CD4-positive, alpha-beta T cell treated with Interleukin-6 at 100 ng/mL for 8 hours (primary cell): ENCODE measurements at places on chromosomes 13 and 19.

- peak; percentile 46 for DNase-seq
Measured at GRCh38 chr13:32314271-32315237, 609 bp downstream of the ZAR1L start.

DNA sequence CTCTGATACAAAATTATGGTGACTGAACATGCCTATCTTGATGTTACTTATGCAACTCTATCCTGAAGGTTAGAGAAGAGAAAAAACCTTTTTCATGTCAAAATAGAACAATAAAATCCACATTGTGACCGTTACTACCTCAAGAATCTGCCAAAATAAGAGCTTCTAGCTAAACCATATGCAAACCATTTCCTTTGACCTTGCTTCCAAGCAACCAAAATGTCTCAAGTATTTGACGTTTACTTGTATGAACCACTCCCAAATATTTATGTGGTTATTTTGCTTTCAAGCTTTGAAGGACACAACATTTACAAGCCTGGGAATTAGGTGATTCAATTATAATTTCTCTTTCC, 13.9 kb downstream of the FOXO1 start:
- DNase-seq, result no peak

DNA sequence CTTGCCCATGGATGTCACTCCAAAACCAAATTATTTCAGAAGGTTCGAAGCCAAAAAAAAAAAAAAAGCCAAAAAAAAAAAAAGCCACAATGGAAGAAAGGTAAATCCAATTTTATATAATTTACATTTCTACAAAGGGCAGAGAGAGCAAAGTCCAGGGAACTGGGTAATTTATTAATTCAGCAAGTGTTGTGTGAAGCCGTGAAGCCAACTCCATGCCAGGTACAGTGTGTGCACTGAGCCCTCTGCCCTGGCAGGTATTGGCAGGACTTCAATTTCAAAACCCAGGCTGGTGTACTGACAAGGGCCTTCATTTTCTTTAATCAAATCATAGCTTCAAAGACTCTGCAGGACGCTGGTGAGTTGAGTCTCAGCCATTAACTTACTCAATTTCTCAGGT, 5.5 kb upstream of the RFPL4A start:
- no peak for DNase-seq

DNA sequence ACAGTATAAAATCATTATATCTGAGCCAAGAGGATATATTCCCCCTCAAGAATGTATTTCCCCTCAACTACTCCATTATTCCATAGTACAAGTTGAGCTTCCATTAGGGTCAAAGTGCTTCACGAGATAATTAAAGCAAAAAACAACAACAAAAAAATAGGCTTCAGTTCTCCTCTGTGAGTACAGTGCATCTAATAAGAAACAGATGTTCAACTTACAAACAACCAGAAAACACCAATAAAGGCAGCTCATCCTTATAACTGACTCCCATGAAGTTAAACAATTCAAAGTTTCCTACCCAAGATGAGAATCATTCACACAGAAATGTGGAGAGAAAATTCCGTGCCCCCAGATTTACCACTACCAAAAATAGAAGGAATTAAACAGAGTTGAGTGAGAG, 854.4 kb downstream of the PCDH9 start:
- DNase-seq, result no peak

DNA sequence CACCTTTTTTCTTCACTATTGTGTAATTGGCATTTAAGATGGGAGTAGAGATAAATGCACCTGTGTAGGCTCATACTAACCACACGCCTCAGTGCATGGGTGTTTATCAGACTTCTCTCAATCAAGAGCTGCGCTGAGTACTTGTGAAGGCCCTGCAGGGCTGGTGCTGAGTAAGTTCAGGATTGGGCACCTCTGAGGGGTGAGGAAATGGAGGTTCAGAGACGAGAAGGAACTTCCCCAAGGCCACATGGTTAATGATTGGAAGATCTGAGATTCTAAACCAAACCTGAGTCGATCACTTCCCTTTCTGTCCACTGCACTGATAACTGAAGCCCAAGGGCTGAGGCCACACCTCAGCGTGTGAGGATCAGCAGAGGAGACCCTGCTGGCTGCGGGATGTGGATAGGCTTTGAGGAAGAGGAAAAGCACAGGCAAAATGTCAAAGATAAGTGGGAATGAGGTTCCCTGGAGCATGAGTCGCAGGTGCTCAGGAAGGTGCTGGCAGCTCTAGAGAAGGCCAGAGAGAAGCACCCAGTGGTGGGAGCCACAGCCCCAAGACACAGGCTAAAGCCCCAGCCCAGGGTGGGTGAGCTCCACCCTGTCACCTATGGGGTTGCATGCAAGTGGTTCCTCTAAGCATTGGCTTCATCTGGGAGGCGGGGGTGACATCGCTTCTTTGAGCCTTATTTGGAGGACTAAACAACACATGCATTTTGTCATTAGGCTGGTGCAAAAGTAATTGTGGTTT, 32.3 kb upstream of the GJB6 start:
- no peak for DNase-seq

GRCh38 chr13:107157271-107157670, 589.3 kb upstream of the ARGLU1 start:
- no peak for DNase-seq

GRCh38 chr19:41638641-41639081, 11.8 kb upstream of the CEACAM4 start:
- DNase-seq, result no peak

- DNase-seq, result no peak
Measured at GRCh38 chr13:97700306-97700848, 253.1 kb upstream of the IPO5 start.

DNA sequence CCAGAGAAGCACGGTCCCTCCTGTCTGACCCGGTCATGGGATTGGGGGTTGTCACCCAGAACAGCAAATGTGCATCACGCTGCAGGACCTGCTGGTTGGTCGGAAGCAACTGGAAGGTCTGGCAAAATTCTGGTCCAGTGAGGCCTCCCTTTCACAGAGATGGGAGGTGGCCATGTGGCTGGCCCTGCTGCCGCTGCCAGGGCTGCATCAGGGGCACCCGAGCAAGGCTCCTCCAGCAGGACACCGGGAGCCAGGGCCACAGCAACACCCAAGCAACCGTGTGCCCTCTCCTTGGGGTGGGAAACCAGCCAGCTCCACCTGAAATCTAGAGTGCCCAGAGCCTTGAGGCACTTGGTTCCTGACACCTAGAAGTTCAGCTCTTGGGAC, 11.5 kb upstream of the GAS6 start:
- DNase-seq, result no peak

- DNase-seq, result no peak
Measured at GRCh38 chr13:29593605-29594297, 1.7 kb downstream of the SLC7A1 start.

- DNase-seq, result no peak
Measured at GRCh38 chr19:15684828-15685227, 11.9 kb downstream of the CYP4F12 start.

DNA sequence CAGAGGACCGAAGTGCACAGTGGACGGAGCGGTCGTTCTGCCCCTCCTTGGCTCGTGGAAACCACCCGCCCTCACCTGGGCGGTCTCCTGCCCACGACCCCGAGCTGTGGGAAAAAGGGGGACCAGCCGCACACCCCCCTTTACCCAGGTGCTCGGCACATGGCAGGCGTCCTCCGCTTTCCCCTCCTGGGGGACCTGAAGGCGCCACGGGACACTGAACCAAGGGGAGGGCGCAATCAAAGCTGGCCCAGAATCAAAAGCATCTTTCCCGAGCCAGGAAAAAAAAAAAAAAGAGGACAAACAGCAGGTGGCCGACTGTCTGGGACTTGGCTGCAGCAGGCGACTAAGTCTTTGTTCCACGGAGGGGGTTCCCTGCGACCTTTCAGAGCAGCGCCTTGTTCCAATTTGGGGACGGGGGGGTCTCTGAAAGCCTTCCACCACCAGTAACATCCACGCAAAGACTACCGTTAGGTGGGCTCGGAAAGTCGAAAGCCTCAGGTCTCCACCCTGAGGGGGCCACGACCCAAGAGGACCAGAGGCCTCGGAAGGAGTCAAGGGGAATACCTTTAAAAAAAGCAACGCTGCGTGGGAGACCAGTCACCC, 1.1 kb downstream of the MBD3 start:
- no peak for DNase-seq

DNA sequence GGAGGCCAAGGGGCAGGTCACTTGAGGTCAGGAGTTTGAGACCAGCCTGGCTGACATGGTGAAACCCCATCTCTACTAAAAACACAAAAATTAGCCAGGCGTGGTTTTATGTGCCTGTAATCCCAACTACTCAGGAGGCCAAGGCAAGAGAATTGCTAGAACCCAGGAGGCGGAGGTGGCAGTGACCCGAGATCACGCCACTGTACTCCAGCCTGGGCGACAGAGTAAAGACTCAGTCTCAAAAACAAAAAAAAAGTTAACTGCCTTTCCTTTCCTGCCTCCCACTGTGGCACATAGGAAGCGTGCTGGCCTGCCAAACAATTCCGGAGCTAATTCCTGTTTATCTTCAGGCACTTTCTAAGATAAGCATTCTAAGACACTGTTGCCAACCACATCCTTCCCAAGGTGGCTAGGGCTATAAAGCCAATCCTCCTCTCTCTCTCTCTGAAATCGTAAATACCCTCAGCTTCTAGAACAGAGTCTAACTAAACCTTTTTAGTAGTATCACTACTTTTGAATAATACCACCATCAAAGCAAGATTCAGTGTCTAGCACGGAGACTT, 21.6 kb downstream of the SLC25A30 start:
- DNase-seq, result peak; percentile 21

DNA sequence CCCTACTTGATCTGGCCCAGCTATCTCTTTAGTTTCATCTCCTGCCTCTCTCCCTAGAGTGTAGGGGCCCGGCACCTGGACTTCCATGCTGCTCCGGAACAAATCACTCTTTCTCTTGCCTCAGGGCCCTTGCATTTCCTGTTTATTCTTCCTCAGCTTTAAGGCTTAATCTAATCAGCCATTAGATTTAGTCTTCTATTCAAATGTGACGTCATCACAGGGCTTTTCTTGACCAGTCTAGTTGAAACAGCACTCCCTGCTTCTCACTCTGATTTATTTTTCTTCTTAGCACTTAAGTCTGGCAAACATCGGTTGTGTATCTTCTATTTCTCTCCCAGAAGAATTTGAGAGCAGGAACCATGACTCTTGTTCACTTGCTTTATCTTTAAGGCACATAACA, 564.1 kb downstream of the EFNB2 start:
- DNase-seq, result no peak

GRCh38 chr19:54670576-54671357, 8.0 kb downstream of the LILRB4 start:
- DNase-seq, result no peak

GRCh38 chr19:55576746-55577145, 3.9 kb downstream of the ZNF579 start:
- no peak for DNase-seq

- no peak for DNase-seq
Measured at GRCh38 chr19:28705008-28705407, 507.9 kb downstream of the UQCRFS1 start.
